Activated CD4-positive, alpha-beta T cell treated with anti-CD3 and anti-CD28 coated beads for 4 hours (primary cell): ENCODE measurements at places on chromosomes 7 and 10.

DNA sequence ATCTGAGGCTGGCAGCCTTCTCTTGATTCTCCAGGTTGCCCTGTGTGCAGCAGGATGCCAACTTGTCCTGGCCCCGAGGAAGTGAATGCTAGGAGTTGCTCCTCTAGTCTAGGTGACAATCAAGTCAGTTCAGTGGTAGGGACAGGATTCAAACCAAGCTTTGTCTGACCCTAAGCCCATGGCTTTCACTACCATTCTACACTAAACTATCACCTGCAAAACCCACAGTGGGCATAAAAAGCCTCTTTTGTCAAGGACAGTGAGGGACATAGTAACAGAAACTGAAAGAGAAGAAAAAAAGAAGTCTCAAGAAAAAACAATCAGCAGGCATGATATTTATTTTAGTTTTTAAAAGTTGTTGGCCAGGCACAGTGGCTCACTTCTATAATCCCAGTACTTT lies 33.5 kb downstream of the KCNMA1 start:
- no peak for DNase-seq

GRCh38 chr7:155001756-155002410 lies 1.0 kb downstream of the PAXIP1 start:
- DNase-seq: no peak

- no peak for DNase-seq
Measured at GRCh38 chr10:541750-542371, 147.6 kb downstream of the DIP2C start.

DNA sequence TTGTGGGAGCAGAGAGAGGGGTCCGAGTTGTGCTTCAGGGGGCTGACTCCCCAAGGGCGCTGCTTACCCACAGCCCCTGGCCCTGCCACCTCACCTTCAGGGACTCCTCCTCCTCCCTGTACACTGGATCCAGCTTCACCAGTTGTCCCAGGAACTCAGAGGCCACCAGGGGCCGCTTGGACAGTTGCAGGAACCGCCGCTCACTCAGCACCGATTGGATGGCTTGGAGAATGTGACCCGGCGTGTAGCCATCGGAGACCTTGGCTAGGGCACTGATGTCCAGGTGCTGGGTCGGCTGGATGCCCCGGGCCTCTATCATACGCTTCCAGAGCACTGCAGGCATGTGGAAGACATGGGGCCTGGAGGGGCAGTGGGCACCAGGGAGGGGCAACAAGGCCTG lies 4.5 kb upstream of the ASB10 start:
- no peak for DNase-seq

DNA sequence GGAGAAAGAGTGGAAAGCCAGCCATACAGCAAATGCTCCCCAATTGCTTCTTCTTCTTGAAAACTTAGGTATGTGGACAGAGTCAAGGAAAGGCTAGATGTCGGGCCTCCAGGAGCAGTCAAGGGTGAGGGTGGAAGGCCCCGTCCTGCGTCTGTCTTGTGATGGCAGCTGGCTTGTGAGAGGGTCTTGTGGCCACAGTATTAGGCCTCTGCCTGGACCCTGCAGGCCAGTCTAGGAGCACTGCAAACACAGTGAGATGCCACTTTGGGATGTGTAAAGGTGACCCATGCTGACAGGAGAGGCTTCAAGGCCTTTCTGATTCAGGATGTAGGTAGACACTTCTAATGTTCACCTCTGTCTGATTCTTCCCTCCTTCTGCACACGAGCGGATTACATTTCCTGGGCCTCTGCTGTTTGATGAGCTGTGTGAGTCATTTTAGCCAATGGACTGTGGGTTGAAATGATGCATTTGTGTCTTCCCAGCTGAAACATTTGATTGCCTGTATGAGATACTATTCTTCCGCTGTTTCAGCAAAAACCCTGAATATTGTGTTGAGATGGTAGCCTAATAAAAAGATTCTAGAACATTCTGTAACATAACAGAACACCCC lies 135.4 kb downstream of the EMX2 start:
- no peak for DNase-seq
